ENCODE measurements at places on chromosomes 1 and 21.

DNA sequence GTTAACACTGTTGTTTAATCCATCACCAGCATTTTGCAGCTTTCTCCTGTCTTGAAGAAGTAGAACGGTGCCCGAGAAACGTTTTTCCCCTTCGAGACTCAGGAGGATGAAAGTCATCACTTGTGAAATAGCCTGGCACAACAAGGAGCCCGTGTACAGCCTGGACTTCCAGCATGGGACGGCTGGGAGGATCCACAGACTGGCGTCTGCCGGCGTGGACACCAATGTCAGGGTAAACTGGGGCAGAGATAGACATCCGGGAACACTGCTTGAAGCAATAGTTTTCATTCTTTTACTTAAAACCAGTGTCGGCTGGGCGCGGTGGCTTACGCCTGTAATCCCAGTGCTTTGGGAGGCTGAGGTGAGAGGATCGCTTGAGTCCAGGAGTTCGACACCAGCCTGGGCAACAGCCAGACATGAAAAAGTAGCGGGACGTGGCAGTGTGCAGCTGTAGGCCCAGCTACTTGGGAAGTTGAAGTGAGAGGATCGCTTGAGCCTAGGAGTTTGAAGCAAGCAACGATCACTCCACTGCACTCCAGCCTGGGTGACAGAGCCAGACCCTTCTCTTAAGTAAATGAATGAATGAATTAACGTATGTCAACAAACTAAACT lies 945 bp downstream of the CHAF1B start:
- no peak for DNase-seq

DNA sequence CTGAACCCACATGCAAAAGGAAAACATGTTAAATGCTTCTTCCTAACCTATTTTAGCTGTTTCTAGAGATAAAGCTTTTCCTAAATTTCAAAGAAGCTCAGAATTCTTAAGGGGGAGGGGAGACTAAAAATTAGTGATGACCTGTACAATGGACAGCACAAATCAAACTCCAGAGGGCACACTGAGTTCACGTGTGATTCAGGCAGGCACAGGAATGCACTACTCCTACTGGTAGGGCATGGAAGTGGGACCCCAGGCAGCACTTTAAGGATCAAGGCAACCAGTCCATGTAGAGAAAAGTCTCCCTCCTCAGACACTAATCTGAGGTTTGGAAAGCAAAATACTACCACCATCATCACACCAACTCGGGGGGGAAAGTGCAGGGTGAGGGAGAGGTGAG lies 31.3 kb upstream of the CLCA4 start:
- peak; percentile 19 for DNase-seq

GRCh38 chr1:43520100-43520778 lies 10.4 kb upstream of the PTPRF start:
- DNase-seq = no peak

GRCh38 chr21:28791595-28792282 lies 200.9 kb downstream of the LTN1 start:
- DNase-seq = no peak

- DNase-seq = no peak
These were observed 161.3 kb downstream of the NTPCR start for GRCh38 chr1:233111731-233112130.

GRCh38 chr1:222087221-222087920 lies 345.5 kb upstream of the DUSP10 start:
- no peak for DNase-seq

- DNase-seq = no peak
These were observed 46.6 kb upstream of the RAB4A start for GRCh38 chr1:229224308-229224707.

- DNase-seq = no peak
These were observed 36.9 kb upstream of the DISP1 start for GRCh38 chr1:222777977-222778376.

- DNase-seq = no peak
These were observed 37.8 kb downstream of the FAM78B start for GRCh38 chr1:166129006-166129405.

GRCh38 chr21:46423546-46424038 lies 35.1 kb upstream of the DIP2A start:
- DNase-seq = no peak

GRCh38 chr1:20663365-20663764 lies 2.2 kb upstream of the DDOST start:
- no peak for DNase-seq

DNA sequence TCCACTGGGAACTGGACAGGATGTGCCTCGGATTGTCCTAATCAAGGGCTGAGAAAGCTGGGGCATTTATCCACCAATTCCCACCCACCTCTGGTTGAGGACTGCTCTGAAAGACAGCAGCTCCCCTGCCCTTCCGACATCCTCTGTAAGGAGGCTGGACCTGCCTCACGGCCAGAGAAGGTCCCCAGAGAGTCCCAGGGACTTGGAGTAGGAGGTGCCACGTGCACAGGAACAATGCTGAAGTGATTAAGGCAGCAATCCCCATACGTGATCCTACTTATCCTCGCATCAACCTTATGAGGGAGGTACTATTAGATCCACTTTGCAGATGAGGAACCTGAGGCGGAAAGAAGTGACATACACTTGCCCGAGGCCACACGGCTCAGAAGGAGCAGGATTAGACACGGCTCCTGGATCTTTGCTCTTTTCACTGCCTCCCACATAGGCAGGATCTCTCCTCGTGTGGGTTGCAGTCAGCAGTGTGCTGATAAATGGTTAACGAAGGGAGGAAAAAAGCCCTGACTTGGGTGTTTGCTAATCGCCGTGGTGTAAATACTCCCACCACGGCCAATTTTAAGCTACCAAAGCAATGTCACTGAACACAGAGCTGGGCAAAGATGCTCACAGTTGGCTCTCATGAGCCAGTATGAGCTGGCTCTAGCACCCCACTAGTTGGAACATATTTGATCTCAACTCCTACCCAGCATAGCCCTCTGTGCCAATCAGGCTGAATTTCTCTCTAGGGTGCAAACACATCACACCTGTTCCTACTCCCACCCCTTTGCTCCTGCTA lies 18.6 kb upstream of the LDLRAP1 start:
- no peak for DNase-seq

DNA sequence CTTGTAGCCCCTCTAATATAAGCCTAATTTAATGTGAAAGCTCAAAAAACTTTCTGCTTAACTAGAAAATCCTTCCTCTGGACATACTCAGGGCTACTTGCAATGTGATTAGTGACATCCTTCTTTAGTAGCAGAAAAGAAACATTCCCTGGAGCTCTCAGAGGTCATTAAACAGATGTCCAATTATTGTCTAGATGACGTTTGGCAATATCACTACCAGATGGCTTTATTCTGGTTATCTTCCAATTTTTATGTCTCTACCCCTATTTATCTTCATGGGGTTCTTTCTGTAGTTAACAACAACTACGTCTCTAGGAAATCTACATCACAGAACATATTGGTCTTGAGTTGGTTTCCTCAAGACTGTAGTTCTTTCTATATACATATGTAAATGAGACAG lies 44.2 kb downstream of the CTH start:
- DNase-seq = no peak

DNA sequence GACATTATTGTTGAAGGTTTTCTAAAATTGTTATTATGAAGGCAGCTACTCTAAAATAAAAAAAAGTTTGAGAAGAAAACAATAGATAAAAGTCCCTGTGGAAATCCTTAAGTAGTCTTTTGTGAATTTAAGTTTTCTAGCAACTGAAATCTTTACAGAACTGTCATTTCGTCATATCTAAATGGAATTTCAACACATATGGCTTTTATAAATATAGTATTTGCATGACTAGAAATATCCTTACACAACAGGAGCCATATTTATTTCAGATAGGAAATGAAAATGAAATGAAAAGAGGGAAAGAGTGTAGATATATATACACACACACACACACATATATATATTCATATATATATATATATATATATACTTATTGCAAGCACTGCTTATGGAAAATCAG lies 204.7 kb upstream of the RGS18 start:
- DNase-seq = no peak

DNA sequence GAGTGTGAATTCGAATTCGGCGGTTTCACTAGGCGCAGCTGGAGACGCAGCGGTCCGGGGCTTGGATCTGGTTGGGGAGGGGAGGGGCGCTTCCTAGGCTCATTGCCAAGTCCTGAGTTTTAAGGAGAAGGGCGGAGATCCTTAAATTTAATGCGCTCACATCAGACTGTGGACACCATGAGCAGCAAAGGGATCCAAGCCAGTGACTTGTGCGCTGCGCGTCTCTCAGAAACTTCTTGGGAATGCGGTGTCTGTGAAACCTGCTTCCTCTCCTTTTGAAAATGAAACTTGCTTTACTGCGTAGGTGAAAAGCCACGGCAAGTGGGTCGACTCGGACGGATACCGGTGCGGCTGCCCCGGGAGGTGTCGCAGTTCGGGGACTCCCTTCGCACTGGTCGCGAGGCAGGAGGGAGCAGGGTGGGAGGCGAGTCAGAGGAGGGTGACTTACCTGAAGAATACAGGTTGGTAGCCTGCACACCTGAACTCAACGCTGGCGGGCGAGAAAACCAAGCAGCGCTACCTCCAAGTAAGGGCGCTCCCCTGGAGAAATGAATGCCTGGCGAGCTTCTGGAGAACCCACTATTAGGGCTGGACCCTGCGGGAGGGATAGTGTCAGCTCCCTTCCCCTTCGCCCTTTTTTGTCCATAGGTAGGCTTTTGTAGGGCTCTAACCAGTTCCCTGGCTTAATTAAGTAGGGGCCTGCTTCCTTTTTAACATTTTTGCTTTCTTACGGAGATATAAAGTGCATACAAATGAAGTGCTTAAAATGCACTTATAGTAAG lies 992 bp downstream of the TENT5C start:
- peak; percentile 16 for DNase-seq
